ENCODE measurements at places on chromosomes 2 and 18. TPM values are rescaled to one million over a fixed set of nuclear protein-coding genes. Genes with fewer than 3 reads are reported as not detected.

Gene GKN1
- polyA plus RNA-seq, result not detected

Gene SERPINE2
- polyA plus RNA-seq, result 90.2 TPM

Gene KCNIP3
- polyA plus RNA-seq, result 7.4 TPM

Gene ALPI
- not detected for polyA plus RNA-seq

DNA sequence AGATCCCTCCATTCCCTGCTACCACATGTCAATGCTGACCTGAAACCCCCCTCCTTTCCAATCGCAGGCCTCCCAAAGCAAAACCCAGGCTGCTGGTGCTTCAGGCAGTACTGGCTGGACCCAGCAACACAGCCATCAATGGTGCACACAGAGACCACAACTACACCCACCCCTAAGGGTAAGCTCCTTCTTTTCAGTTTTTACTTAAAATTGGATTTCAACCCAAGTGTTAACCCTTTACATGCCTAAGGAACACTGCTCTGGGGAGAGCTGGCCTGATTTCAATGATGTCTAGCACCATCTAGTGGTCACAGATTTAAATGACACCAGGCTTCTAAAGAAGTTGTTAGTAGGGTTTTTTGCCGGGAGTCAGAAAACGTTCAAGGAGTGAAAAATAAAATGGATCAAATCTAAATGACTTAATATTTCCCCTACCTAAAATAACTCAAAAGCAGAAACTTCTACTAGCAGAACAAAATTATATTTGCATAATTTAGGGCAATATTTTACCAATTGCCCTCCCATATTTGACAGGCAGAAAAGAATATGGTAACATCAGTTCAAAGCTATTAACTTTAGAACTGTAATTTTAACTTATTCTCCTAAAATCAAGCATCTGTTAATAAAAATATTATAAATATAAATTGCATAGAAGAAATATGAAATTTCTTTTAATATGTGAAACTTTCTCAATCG is 24.6 kb downstream of the FECH start:
- peak; percentile 14 for DNase-seq

- DNase-seq, result no peak
Observed at GRCh38 chr2:201678401-201678800, 20.0 kb downstream of the MPP4 start.

DNA sequence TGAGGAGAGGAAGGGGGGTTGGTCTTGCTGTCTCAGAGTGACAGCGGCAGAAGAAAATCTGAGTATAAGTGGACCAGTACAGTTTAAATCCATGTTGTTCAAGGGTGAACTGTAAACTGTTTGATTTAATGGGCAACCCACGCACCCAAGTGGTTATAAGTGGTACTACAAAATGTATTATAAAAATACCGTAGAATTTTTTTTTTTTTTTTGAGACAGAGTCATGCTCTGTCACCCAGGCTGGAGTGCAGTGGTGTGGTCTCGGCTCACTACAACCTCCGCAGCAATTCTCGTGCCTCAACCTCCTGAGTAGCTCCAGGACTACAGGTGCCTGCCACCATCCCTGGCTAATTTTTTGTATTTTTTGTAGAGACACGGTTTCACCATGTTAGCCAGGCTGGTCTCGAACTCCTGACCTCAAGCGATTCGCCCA is 2.1 kb upstream of the CHCHD5 start:
- no peak for DNase-seq

DNA sequence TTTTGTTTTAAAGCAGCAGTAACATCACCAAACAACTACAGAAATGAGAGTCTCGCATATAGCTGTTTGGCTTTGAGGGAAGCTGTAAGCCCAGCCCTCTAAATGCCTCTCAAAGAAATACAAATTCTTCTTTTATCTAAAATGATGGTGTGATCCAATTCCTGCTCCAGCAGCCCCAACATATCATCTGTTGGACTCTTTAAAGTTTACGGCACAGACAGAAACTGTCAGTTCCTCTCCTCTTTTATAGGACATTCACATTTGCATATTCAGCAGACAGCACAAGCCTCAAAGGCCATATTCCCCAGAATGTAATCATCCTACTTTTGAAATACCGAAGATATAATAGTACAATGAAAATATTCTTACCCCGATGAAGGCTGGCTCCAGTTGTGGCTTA is 216.9 kb upstream of the REV1 start:
- DNase-seq, result peak; percentile 75

- no peak for DNase-seq
Observed at GRCh38 chr2:24452502-24452885, 38.6 kb upstream of the NCOA1 start.

DNA sequence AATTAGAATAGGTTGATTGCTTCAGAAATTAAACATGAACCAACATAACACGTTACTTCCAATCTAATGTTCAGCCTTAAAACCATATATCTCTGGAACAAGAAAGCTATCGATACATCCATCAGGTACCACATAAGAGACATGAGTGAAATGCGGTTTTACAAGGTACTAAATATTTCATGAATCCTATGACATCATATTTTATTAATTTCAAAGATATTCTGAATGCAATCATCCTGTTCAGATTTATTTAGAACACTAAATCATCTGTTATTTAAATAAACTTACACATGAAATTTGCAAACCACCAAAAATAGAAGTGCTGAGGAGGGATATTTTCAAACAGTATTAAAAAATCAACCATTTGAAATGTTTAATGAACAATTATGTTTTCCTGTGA is 119.0 kb downstream of the OSBPL1A start:
- DNase-seq, result no peak

DNA sequence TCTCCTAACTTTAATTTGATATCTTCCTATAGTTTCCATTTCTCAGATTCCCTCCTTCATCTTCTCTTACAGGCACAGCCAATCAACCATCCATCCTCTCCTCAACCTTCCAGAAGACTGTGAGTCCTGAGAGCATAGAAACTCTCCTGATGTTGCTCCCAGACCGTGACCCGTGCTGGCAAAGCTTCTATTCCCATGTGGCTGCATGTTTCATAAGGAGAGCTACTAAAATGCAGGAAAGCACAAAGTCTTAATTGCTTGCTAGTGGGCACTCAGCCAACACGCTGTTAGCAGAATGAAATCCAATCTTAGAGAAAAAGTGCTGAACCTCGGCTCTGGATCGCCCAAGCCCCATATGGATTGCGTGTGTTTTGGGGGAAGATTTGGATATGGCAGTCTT is 1244.7 kb upstream of the ZEB2 start:
- DNase-seq, result no peak

DNA sequence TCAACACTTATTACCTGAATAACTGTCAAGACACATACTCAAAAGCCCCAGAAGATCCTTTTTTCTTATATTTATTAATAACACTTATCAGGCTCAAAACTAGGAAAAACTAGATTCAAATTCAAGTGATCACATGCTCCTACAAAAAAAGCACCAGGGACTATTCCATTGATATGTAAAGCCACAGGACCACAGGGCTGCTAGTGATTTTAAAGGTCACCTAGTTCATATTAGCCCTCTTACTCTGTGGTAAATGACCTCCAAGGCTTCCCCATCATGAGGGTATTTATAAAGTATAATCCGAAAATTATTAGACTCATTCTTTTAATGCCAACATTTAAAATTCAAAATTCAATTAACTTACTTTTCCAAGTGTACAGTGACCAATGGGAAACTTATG is 52.5 kb downstream of the LRPPRC start:
- DNase-seq, result no peak

DNA sequence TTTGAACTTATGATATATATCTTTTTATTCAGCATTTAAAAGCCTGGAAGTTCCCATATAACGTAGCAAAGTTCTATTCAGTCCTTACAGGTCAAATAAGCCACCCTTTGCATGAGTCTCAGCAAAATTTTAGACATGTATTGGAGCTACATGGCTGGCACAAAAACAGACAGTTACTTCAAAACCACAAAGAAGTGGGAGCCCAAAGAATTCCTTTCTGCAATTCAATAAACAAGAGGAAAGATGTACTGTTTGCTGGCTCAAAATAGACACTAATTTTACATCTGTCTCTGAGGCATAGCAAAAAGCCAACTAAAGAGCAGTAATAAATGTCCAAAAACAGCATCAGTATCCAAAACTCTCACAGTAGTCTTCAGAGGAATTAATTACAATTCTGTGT is 87.0 kb downstream of the ZEB2 start:
- DNase-seq, result no peak

DNA sequence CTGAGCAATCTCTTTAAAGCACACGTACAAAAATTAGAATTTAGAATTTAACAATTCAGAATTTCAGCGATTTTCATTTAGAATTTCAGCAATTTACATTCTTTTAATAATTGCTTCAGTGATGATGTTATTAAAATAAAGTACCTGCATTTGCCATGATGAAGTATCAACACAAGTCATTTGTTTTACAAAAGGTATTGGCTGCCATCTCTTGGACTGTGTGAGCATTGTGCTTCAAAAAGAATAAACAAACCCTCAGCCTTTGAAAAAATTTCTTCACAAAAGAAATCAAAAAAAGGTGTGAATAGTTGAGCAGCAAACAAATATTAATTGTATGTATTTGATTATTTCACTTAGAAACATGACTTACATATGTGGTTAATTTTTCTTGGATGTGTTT is 27.1 kb upstream of the ZC3H15 start:
- no peak for DNase-seq

Data from right lung (tissue), 10 donors.